Naive thymus-derived CD8-positive, alpha-beta T cell (primary cell): ENCODE measurements at places on chromosomes 11 and 22. TPM values are rescaled to one million over a fixed set of nuclear protein-coding genes. Genes with fewer than 3 reads are reported as not detected.

GRCh38 chr11:38927993-38928392 lies 2330.0 kb upstream of the RAG2 start:
- no peaks in the 10 kb centered on the region for H3K4me1 ChIP-seq
- H3K27ac ChIP-seq: no peak overlapping the region
- H3K36me3 ChIP-seq: no peaks in the 10 kb centered on the region
- no peak overlapping the region for H3K4me3 ChIP-seq

GRCh38 chr11:70080763-70081162 lies 2.6 kb downstream of the ANO1 start:
- no peaks in the 10 kb centered on the region for H3K4me1 ChIP-seq
- no peak for DNase-seq
- no peak overlapping the region for H3K27ac ChIP-seq
- no peaks in the 10 kb centered on the region for H3K36me3 ChIP-seq

GALR3 gene
- total RNA-seq: not detected

DNA sequence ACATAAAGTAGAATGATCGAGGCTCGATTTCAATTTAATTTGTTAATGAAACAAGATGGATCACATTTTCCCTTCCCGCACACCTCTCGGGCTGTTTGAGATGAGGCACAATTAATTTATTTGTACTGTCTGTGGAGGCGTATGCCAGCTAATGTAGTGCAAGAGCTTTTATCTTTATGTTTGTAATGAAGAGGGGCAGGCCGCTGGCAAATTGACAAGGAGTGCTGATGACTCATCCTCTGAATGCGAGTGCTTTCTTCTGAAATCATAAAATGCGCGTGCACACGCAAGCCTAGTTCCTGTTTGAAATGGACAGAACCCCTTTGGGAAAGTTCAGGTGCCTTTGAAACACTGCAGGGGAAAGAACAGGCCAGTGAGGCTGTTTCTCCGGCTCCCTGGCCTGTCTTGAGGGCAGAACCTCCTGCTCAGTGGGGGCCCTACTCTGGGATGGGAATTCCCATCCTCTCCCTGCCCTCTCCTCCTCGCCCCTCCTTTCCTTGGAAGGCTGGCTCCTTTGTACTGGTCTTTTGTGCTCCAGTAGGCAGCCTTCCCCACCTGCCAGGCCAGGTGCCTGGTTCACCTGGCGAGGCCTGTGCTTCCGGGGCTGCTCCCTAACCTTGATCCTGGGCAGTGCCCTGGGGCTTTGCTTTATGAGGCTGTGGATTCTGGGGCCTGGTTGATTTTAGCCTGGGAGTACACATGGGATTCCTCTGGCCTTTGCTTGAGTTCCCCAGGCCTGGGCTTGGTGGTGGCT lies 50.3 kb downstream of the TEAD1 start:
- H3K4me1 ChIP-seq: peaks cover 18% of the 10 kb centered on the region
- H3K4me3 ChIP-seq: no peak overlapping the region

MS4A4A gene
- total RNA-seq: not detected

AQP11 gene
- total RNA-seq: 1.2 TPM

MRGPRX3 gene
- not detected for total RNA-seq

DNA sequence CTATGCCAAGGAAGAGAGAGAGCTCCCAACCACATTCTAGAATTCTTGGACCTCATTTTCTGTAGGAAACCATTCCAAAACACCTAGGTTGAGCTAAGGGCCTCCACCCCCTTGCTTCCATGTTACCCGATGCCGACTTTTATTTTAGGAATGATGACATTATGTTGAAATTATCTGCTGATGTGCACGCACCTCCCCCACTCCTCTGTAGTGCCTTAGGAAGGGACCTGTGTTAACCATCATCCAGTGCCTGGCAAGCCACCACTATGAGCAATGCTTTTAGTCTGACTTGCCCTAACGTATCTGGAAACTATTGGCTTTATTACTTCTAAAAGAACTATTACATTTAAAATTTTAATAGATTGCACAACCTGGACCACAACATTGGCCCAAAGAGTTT lies 42.1 kb downstream of the NCAPD3 start:
- H3K36me3 ChIP-seq: no peaks in the 10 kb centered on the region
- peaks cover 2% of the 10 kb centered on the region for H3K4me1 ChIP-seq
- no peak for DNase-seq
- H3K4me3 ChIP-seq: no peak overlapping the region
- no peak overlapping the region for H3K27ac ChIP-seq

- no peaks in the 10 kb centered on the region for H3K36me3 ChIP-seq
- peaks cover 13% of the 10 kb centered on the region for H3K4me1 ChIP-seq
- H3K4me3 ChIP-seq: no peak overlapping the region
- H3K27me3 ChIP-seq: no peaks in the 10 kb centered on the region
These were observed 11.0 kb upstream of the APOL6 start for GRCh38 chr22:35637254-35637653.

DNA sequence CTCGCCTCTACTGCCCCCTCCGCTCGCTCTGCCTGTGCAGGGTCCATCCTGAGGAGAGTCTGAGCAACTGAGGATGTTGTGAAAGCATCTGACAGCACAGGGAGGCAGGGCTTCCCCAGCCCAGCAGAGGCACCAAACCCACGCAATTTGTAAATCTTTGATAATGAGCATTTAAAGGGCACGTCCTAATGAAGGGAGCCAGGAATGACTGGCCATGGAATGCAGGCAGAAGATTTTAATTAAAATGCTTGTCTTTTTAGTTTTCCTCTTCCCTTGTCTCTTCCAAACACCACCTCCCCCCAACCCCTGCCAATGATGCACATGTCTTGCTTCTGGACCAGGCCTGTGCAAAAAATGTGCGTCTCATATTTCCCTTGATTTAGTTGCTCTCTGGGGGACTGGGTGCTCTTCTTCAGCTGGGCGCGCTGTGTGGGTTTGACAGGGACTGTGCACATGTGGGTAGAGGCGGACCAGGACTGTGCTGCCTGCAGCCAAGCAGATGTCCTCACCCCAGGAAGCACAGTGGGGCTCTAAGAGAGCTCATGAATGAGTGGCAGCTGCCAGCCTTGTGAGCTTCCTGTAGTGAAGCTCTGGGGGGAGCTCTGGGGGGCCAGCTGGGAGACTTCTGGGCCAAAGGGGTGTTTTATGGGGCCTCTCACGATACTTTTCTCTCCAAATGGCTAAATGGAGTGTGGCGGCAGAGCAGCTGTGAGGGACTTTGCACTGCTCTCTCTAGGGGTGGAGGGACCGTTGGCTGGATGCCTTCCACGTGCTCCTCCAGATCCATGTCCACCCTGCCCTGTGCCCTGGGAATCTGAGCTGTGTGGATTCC lies 273.5 kb downstream of the ST3GAL4 start:
- H3K4me1 ChIP-seq: no peaks in the 10 kb centered on the region
- no peak overlapping the region for H3K27ac ChIP-seq
- peaks cover 7% of the 10 kb centered on the region for H3K27me3 ChIP-seq
- no peaks in the 10 kb centered on the region for H3K36me3 ChIP-seq

- no peak overlapping the region for H3K4me3 ChIP-seq
- no peaks in the 10 kb centered on the region for H3K27me3 ChIP-seq
- peaks cover 4% of the 10 kb centered on the region for H3K36me3 ChIP-seq
- no peak overlapping the region for H3K27ac ChIP-seq
- peaks cover 6% of the 10 kb centered on the region for H3K4me1 ChIP-seq
These were observed 19.4 kb upstream of the SNX32 start for GRCh38 chr11:65814131-65814985.

GRCh38 chr11:73159297-73159696 lies 17.2 kb upstream of the FCHSD2 start:
- no peak overlapping the region for H3K27ac ChIP-seq
- peaks cover 37% of the 10 kb centered on the region for H3K4me1 ChIP-seq
- DNase-seq: no peak
- H3K4me3 ChIP-seq: no peak overlapping the region

GRCh38 chr22:31739795-31740201 lies 10.1 kb downstream of the PRR14L start:
- H3K27me3 ChIP-seq: no peaks in the 10 kb centered on the region
- H3K4me3 ChIP-seq: no peak overlapping the region
- no peak overlapping the region for H3K27ac ChIP-seq
- DNase-seq: no peak
- H3K36me3 ChIP-seq: peaks cover 68% of the 10 kb centered on the region
- H3K4me1 ChIP-seq: peaks cover 40% of the 10 kb centered on the region

RFPL2 gene
- 0.81 TPM for total RNA-seq

GRCh38 chr22:45934168-45934564 lies 42.8 kb downstream of the WNT7B start:
- H3K4me1 ChIP-seq: no peaks in the 10 kb centered on the region
- H3K27me3 ChIP-seq: peaks cover 8% of the 10 kb centered on the region

C11orf97 gene
- total RNA-seq: not detected

PRR33 gene
- not detected for total RNA-seq

GRCh38 chr11:113411536-113411935 lies 24.0 kb downstream of the ANKK1 start:
- no peaks in the 10 kb centered on the region for H3K27me3 ChIP-seq
- no peak overlapping the region for H3K4me3 ChIP-seq
- no peaks in the 10 kb centered on the region for H3K36me3 ChIP-seq
- no peak for DNase-seq
- no peak overlapping the region for H3K27ac ChIP-seq

GRCh38 chr11:83051760-83052671 lies 19.7 kb downstream of the RAB30 start:
- no peaks in the 10 kb centered on the region for H3K27me3 ChIP-seq
- peak overlapping the region; percentile 80 for H3K27ac ChIP-seq
- H3K36me3 ChIP-seq: peaks cover 15% of the 10 kb centered on the region
- H3K4me1 ChIP-seq: peaks cover 35% of the 10 kb centered on the region
- no peak overlapping the region for H3K4me3 ChIP-seq

CYP2D6 gene
- 9.2 TPM for total RNA-seq

FOSL1 gene
- not detected for total RNA-seq

OR5B21 gene
- total RNA-seq: 0.94 TPM

TSSK2 gene
- total RNA-seq: not detected

DNA sequence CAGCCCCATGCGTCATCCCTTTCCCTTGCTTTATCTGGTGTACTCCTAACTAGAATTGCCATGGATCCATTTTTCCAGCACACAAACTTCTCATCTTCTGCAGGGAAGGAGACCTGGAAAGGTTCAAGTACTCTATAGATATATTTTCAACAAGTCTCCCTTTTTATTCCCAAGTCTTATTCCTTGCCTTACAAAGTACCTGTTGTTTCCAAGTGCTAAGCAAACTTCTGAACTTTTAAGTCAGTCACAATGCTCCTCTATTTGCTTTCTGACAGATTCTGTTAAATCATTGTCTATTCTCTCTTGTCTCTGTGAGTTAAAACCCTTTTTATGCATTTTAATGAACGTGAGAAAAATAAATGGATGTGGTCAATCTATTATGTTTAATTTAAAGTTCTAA lies 20.4 kb downstream of the CCDC73 start:
- no peak for DNase-seq
- peaks cover 11% of the 10 kb centered on the region for H3K4me1 ChIP-seq
- H3K36me3 ChIP-seq: no peaks in the 10 kb centered on the region
- no peaks in the 10 kb centered on the region for H3K27me3 ChIP-seq
- no peak overlapping the region for H3K27ac ChIP-seq

CEP57 gene
- 82.5 TPM for total RNA-seq

- H3K4me3 ChIP-seq: no peak overlapping the region
- no peaks in the 10 kb centered on the region for H3K36me3 ChIP-seq
- H3K27me3 ChIP-seq: no peaks in the 10 kb centered on the region
- no peak for DNase-seq
- H3K4me1 ChIP-seq: no peaks in the 10 kb centered on the region
These were observed 188.0 kb downstream of the OR4C45 start for GRCh38 chr11:50220651-50221050.

GRCh38 chr22:36339171-36340065 lies 48.3 kb downstream of the MYH9 start:
- peaks cover 23% of the 10 kb centered on the region for H3K36me3 ChIP-seq
- DNase-seq: no peak
- peak overlapping the region; percentile 94 for H3K27ac ChIP-seq
- no peaks in the 10 kb centered on the region for H3K27me3 ChIP-seq

DNA sequence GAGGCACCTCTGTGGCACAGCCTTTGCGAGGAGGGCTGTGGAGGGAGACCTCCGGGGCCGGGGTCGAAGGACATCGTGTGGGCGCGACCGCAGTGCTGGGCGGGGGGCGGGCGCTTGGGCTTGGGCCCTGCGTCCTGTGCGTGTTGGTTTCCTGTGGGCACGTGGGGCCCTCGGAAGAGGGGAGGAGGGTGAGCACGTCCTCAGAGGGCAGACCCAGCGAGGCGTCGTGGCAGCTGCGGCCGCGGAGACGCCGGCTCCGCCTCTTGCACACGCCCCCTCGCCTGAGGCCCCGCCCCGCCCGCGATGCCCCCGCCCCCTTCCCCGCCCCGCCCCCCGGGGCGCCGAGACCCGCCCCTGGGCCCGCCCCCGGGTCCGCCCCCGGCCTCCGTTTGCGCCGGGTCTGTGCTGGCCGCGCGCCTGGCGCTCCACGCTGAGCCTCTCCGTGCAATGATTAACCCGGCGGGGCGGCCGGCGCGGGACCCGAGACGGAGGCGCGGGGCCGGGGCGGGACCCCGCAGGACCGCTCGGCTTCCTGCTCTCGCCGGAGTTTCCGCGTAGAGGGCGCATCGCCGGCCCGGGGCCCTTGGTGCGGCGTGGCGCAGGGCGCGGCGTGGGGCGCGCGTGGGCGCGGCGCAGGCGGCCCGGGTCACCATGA lies at the start of gene PRR5:
PRR5 (plus strand) TSS at position 381 of the 655 bp plus-strand sequence; CDS start at position 652, 271 bp downstream.
- H3K27ac ChIP-seq: peak within 1 kb of the TSS; percentile 89
- no peaks in the 10 kb centered on the region for H3K27me3 ChIP-seq
- peaks cover 12% of the 10 kb centered on the region for H3K36me3 ChIP-seq
- DNase-seq: peak; percentile 74
- peaks cover 51% of the 10 kb centered on the region for H3K4me1 ChIP-seq
- peak within 1 kb of the TSS; percentile 92 for H3K4me3 ChIP-seq

DNA sequence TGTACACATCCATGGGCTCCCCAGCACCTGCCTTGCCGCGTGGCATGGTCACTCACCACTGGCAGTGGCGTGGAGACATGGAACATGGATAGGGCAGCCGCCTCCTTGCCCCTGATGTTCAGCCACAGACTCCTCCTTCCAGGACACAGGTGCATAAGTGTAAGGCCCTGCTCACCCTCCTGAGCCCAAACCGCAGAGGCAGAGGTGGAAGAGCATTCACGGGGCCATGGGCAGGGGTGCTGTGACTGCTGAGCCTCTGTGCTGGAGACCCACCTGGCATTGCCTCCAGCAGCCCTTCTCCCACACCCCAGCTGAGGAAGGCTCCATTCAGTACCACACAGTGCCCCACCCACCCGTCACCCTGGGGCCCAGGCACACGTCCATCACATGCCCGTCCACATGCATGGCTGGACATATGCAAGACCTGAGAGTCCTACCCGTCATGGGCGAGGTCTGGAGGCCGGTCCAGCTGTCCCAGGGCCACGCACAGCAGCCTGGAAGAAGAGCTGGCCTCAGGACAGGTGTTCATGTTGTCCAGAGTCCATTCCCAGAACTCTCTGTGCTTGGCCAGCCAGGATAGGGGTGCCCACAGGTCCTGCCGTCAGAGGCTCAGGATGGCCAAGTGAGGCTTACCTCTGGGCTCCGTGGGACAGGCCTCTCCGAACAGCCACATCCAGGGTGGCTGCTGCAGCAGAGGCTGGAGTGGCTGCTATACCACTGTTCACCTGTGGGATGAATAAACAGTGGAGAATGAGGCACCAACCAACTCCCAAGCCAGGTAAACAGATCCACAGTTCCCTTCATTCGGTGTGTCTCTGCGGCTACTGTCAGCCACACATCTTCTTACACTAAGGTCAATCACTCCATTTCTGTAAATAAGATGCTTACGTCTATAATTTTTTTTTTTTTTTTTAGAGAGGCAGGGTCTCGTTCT lies 1.7 kb upstream of the TUBGCP6 start:
- peak overlapping the region; percentile 85 for H3K4me3 ChIP-seq
- H3K27ac ChIP-seq: no peak overlapping the region
- H3K27me3 ChIP-seq: no peaks in the 10 kb centered on the region
- H3K36me3 ChIP-seq: no peaks in the 10 kb centered on the region

MPZL3 gene
- 11.2 TPM for total RNA-seq
